Stimulated activated CD4-positive, alpha-beta T cell treated with anti-CD3 and anti-CD28 coated beads, TNF-alpha, amount 100 ng/mL, for 48 hours (primary cell): ENCODE measurements at places on chromosomes 12 and 14.
A peak's percentile ranks its signal among the peaks of the same experiment; 100 is the strongest.

- no peak for DNase-seq
Observed at GRCh38 chr14:24630872-24631477, 3.0 kb downstream of the GZMB start.

DNA sequence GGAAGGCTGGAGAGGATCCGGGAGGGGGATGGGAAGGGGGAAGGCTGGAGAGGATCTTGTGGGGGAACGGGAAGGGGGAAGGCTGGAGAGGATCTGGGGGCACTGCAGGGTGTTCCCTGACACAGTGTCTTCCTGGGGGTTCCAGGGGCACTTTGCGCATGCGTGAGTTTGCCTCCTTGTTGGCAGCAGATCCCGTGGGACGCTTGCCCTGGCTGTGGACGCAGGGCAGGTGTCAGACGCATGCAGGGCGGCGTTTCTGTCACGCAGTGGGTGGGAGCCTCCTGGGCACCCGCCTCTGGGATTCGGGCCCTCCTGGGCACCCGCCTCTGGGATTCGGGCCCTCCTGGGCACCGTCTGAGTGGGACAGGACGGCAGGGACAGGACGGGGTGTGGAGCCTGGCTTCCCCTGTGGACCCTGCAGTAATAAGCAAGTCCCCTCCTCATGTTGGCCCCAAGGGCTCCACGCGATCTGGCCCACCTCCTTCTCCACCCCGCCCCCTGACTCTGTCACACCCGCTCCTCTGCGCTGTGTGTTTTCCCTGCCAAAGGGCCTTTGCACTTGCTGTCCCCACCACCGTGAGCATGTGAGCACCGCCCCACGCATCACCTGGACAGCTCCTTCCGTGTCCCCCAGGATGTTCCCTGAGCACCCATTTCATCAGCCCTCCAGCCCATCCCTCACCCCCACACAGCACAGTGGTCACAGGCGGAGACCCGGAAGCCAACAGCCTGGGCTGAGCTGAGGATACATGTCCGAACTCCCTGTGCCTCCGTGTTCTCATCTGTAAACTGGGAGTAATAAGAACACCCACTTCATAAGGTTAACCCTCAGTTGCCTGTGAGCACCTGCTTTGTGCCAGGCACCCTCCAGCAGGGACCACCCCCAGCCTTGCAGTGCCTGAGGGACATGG lies 4.4 kb downstream of the MMP17 start:
- DNase-seq = no peak

- DNase-seq = no peak
Observed at GRCh38 chr14:94907626-94908261, 137.8 kb upstream of the GSC start.

GRCh38 chr12:46531059-46531785 lies 158.6 kb upstream of the SLC38A2 start:
- no peak for DNase-seq

- no peak for DNase-seq
Observed at GRCh38 chr12:92520511-92520910, 182.3 kb upstream of the PLEKHG7 start.

DNA sequence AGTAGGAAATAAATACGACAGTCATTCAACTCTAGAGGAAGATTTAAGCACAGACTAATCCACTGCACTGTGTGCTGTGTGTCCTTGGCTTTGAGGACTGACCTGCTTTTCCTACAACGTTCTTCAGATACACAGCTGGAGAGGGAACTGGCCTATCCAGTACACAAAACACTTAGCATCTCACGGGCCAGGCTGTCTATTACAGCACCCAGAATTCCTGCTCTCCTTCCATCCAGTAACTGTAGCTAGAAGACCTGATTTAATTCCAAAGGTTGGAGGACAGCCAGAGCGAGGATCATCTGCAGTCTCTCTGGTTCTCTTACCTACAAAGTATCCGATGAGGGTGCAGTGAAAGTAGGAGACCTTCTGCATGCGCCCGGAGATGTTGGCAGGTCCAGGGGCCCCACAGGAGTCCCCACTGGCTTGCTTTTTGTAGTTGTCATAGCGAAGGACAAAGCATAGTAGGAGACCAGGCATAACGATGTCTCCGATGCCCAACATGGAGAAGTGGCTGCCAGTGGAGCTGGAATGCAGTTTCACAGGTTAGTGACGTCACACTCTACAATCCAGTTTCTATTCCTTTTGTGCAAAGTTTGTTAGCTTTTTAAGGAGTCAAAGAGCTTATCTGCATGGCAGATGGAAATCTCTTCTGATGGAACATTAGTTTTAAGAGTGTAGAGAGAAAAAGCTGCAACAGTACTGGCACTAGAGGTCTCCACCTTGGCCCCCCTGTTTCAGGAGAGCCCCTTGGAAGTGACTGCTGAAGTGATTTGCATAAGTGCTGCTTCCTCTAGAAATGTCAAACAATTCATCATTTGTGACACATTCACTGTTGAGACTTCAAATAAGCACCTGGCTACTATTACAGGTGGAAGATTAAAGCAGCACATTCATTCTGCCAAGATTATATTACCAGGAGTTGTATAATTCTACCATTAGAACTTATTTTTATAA lies 41.7 kb downstream of the ACADS start:
- DNase-seq = no peak

GRCh38 chr12:2944401-2945047 lies 14.7 kb upstream of the TEAD4 start:
- DNase-seq = peak; percentile 34

DNA sequence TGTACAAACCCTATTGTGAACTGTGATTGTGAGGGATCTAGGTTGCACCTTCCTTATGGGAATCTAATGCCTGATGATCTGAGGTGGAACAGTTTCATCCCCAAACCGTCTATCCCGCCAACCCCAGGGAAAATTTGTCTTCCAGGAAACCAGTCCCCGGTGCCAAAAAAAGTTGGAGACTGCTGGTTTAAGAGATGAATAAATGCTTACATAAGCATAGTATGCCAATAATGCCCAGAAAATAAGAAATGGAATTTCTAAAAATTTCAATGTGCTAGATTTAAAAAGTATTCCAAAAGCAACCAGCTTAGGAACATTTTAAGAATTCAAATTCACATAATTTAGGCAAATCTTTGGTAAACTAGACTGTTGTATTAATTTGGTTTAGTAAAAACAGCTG lies 5.4 kb upstream of the RNU6-8 start:
- no peak for DNase-seq

DNA sequence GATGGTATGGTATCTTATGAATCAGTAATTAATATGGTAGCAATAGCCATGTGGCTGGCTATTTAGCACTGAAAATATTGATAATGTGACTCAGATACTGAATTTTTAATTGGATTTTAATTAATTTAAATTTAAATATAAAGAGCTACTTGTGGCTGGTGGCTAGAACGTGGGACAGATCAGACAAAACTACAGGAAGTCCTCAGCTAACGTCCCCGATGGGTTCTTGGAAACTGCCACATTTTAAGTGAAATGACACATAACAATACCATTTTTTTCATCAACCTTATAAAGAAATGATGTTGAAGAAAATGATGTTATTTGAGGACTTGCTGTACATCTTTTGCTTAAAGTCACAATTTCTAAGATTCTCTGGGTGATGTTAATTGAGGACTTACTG lies 138.1 kb upstream of the FLRT2 start:
- no peak for DNase-seq

- no peak for DNase-seq
Observed at GRCh38 chr12:30320561-30320960, 375.1 kb downstream of the IPO8 start.

DNA sequence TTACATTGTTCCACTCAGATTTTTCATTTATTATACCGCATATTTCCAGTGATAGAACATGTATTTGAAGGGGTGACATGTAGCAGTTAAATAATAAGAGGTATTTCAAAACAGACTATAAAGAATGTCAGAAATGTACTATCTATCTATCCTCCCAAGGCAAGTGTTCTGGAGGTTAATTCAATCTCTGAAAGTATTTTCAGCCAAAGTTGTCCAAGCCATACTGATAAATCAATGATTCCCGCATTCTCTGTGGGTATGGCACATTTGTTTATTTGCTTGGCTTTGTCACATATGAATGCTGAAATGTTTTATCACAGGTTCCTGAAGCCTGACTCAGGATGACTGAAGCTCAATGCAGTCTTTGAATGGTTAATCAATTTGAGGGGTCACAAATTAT lies 35.8 kb downstream of the KCNH5 start:
- DNase-seq = no peak

DNA sequence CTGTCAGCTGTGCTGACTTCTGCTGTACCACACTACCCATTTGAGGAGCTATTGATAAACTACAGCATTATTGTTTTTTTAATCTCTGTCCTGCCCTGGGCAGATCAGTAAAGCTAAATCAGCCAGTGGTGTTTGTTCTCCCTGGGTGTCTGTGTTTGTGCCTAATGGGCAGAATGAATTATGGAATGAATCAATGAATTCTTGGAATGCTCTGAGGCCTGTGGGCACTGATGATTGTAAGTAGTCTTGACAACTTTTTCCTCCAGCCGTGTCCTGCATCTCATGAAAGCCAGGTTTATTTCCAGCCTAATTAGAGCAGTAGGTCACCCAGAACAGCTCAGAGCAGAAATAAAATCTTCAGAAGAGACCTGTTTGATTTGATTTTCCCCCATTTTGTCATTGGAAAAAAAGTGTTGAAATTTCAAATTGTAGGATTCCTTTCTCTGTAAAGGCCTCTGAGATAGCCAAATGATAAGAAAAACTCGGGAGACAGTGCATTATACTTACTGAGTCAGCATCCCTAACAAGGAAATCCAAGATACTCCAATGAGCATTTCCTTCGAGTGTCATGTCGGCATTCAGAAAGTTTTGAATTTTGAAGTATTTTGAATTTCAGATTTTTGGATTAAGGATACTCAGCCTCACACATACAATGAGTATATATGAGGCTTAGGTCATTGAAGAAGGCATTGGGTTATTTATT lies 19.4 kb upstream of the EVL start:
- DNase-seq = no peak

DNA sequence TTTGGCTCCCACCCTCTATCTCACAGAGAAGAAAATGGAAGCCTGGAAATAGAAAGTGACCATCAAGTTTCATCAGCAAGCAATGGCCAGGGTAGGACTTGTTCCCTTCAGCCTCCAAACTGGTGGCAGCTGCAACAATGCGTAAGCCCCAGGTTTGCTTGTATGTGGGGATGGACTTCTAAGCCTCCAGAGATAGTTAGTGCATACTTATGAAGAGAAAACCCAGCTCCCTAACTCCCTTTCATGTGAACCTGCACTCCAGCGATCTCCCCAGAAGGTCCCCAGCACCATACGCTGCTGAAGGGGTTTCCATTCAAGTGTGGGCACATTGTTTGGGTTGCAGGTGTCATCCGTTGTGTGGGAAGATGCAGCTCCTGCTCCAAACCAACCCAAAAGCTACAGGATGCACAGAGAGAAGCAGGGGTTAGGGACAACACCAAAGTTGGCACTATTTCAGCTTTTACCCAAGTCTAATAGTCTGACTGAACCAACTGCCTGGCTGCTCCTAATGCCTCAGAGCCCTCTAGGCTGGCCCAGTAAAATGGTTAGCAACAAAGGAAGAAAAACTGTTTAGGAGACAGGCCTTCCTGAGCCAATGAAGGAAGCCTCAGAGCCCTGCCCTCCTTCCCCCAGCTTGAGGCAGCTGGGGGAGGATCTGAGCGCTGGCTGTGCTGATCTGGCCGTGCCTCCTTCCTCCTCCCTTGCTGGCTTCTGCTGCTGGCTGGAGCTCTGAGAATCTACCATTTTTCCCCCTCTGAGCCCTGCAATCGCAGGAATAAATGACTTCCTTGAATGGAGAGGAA lies 12.3 kb downstream of the ZFP36L1 start:
- DNase-seq = no peak

DNA sequence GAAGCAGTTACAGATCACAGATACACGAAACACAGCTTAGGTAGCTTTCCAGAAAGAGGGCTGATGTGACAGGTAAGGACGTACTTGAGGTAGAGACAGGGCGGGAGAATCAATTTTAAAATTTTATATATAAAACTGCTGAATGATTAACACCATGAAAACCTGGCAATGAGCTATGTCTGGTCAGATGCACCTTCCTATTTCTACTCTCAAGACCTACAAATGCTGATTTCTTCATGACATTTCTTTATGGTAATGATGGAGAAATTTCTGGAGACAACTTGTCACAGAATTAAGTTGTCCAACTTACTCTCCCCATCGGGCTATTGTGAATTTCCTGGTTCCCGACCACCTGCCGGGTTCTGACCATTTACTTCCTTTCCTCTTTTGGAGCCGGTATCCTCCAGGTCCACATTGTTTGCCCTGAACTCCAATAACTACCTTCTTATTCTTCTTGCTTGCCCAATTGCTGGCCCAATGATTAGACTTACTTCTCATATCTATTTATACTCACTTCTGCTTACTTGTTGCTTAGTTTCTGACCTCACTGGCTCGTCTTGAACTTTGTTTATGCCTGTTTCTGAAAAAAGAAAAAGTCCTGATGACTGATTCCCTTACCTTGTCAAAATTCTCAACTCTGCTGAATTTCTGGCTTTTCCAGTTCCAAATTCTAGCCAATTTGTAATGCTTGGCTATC lies 12.8 kb upstream of the ATP2B1 start:
- no peak for DNase-seq

DNA sequence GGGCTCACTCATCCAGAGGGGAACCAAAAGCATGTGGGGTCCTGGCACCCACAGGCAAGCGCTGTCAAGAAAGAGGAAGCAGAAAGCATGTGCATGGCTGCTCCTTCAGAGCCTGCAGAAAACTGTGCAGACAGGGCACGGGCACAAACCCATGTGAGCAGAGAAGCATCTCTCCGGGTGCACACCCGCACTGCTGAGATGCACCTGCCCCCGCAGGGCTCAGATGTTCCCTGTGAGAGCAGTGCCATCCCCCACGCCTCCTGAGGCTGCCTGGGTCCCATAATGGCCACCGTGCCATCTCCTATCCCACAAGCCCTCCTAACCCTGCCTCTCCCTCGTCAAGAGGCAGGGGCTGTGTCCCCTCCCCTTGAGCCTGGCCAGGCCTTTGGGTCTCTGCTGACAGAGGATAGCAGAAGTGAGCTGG lies 32.3 kb upstream of the INF2 start:
- DNase-seq = no peak

DNA sequence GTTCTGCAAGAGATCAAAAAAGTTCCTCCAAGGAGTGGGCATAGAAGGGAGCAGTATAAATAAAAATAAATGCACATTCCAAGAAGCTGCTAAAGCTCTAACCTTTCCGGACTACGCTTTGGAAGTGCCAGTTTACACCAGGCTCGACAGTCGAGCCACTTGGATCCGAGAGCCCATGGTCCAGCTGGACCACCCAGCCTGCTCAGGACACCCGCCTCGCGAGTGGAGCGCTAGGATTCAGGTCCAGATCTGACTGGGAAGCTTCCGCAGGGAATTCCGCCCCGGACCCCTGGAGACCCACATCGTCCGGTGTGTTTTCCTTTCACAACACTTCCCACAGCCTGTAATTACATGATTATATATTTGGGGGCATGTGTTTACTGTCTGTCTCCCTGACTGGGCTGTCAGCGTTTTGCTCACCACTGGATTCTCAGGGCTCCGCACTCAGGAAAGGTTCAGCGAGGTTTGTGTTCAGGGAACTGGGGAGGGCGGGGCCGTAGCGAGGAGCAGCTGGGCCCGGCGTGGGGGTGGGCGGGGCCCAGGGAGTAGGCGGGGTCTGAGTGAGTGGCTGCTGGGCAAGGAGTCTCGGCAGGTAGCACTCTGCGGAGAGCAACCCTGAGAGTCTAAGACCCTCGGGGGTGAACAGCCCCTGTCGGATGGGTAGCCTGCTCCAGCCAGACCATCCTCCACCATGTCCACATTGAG lies 52.3 kb upstream of the TMEM263 start:
- DNase-seq = peak; percentile 64

- no peak for DNase-seq
Observed at GRCh38 chr14:52352061-52352491, 38.0 kb downstream of the PTGER2 start.

GRCh38 chr12:13071305-13072280 lies 27.4 kb downstream of the FAM234B start:
- DNase-seq = no peak

GRCh38 chr12:108332791-108333382 lies 6.2 kb downstream of the CMKLR1 start:
- DNase-seq = no peak
